ENCODE measurements at places on chromosomes 4 and X. TPM values are rescaled to one million over a fixed set of nuclear protein-coding genes. Genes with fewer than 3 reads are reported as not detected.

DNA sequence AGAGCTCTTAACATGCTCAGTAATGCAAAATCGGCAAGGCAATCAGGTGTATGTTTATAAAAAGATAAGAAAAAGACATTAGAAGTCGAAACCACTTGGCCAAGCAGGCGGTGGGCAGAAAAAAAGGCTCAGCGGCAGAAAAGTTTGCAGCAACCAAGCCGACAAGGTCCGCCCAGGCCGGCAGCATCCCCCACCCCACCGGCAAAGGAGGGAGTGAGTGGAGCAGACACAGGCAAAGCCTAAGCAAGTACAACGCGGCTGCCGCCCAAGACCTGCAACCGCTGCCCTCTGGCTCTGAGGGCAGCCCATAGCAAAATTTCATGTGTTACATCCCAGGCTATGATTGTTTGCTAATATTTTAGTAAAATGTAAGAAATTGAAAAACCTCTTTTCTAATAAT is 125.4 kb upstream of the ZCCHC13 start:
- no peak for ATAC-seq

DNA sequence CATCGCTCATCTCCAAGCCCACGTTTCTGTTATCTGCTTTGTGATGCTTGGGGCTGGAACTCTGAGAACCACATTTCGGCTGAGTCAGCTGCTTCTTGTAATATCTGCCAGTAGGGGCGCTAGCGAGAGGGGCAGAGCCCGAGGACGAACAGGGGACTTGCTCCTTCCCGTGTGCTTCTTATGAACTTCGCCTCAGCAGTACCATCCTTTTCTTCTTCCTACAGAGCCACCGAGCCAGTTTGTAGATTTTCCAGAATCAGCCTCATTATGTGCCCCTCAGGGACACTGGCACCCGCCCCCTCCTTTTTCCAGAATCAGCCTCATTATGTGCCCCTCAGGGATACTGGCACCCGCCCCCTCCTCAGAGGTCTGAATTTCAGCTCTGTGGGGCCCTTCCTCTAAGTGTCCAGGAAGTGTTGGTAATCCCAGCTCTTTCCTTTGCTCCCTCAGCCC is 441.7 kb upstream of the RASGEF1B start:
- ATAC-seq = peak; percentile 68

The ADGRG2 gene
- 5.4 TPM for total RNA-seq

DNA sequence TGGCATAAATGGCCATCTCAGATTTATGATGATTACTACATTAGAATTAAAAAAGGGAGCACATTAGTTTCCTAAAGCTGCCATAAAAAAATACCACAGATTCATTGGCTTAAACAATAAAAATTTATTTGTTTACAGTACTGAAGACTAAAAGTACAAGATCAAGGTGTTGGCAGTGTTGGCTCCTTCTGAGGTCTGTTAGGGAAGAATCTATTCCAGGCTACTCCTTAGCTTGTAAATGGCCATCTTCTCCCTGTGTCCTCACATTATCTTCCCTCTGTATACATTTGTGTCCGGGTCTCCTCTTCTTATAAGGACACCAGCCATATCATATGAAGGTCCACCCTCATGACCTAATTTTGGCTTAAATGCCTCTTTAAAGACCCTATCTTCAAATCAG is 341.0 kb downstream of the SLC7A11 start:
- no peak for ATAC-seq

The TSPAN7 gene
- 3.1 TPM for total RNA-seq

DNA sequence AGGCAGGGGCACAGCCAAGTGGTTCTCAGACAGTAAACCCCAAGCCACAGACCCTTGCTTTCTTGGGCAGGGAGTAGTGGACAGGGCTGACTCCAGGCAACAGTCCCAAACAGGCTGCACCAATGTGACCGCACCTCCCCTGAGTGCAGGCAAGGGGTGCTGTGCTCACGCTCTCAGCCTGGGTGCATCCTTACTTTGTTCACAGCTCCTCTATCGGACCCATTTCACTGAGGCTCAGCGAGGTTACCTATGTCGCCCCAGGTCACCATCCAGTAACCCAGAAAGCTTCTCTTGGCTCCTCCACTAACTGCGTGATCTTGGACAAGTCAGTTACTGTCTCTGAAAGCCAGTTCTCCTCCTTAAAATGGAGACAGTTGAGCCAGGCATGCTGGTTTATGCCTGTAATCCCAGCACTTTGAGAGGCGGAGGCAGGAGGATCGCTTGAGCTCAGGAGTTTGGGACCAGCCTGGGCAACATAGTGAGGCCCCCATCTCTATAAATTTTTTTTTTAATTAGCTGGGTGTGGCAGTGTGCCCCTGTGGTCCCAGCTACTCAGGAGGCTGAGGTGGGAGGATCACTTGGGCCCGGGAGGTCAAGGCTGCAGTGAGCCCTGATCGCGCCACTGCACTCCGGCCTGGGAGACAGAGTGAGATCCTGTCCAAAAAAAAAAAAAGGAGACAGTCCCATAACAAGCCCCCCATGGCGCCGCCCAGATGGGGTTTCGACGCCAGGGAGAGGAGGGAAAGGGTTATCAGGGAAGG is 823 bp upstream of the MAN2B2 start:
- ATAC-seq = no peak

GRCh38 chr4:132015321-132015720 is 1133.8 kb upstream of the PCDH10 start:
- no peak for ATAC-seq

- no peak for ATAC-seq
Observed at GRCh38 chrX:40933706-40934425, 151.4 kb upstream of the USP9X start.

GRCh38 chr4:126123611-126124325 is 809.0 kb downstream of the FAT4 start:
- no peak for ATAC-seq
